ENCODE measurements at places on chromosomes 7 and 10.
A peak's percentile ranks its signal among the peaks of the same experiment; 100 is the strongest.

DNA sequence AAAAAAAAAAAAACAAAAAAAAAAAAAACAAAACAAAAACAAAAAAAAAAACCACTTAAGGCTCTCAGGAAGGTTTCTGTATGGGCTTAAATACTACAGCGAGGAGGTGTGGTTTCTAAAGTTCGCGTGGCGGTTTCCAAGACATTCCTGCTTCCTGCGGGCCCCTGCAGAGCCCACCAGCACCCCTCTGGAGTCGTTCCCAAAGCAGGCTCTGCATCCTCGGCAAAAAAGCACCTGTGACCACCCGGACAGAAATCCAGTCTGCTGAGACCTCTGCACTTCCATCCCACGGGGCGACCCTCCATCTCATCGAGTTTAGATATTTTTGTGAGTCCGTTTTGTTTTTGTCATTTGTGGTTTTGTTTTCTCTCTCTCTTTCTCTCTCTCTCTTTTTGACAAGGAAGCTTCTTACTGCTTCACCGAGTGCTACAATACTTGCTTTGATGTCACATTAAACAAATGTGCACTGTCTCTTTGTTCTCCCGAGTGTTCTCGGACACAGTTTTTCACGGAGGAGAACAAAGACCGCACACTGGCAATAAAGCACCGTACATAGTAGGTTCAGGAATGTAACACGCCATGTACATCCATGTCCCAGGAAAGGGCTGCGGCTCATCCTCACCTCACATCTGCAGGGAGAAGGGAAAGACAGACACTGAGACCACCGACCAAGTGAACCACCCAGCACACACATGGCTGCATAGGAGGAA lies 21.5 kb downstream of the PDGFA start:
- peak; percentile 5 for DNase-seq

DNA sequence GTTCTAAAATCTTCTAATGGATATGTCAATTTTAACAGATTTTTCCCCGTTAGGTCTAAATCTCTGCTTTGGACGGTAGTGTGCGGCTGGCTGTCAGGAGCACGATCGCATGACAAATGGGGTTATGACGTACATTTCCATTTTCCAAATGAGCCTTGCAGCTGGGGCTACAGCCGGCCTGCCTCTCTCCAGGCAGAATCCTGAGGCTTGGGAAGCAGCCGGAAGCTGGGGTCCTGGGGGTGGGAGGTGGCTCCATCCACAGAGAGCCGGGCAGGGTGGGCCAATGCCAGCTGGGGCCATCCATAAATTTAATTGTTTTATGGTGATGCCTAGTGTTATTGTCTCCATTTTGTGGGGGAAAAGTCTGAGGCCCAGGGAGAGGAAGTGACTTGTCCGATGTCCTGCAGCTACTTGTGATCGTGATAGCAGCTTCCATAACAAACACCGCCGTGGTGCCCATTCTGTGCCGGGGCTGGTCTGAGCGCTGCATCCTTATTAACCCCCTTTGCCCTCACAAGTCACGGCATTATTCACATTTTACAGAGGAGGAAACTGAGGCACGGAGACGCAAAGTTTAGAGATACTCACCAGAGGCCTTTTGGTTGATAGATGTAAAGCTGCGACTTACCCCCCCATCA lies 53.0 kb upstream of the EBF3 start:
- DNase-seq = no peak

GRCh38 chr7:135716677-135717238 lies 11.2 kb downstream of the SLC13A4 start:
- no peak for DNase-seq

DNA sequence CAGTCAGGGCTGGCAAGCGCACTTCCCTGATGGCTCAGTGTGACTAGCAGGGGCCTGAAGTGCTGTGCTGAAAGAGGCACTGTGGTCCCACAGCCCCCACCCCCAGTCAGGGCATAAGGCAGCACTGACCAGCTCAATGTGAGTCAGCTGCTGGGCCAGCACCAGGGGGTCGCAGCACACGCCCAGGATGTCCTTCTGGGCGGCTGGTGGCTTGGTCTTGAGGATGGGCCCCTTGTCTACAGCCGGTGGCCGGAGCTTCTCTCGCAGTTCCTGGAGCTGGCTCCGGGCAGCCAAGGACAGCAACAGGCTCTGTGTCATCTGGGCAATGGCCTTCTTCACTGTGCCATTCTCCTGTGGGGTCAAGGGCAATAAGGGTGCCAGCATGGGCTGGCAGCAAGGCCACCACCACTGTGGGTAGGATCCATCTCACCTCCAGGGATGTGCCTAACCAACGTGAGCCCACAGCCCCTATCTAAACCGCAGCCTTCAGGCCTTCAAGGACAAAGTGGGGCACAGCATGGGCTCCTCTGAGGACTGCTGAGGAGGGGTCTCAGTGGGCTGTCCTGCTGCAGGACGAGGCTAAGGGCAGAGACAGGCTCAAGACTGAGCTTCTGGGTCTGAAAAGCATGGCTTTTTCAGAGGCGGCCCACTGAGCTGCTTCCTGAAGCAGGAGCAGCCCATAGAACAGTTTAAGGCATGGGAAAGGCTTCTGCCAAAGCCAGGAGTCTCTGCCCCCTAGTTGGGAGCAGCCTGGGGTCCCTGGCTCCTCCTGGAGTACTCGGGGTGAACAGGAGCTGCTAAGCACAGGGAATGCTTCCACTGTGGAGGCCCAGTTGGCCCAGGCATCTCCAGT lies 62.5 kb downstream of the CSGALNACT2 start:
- no peak for DNase-seq

DNA sequence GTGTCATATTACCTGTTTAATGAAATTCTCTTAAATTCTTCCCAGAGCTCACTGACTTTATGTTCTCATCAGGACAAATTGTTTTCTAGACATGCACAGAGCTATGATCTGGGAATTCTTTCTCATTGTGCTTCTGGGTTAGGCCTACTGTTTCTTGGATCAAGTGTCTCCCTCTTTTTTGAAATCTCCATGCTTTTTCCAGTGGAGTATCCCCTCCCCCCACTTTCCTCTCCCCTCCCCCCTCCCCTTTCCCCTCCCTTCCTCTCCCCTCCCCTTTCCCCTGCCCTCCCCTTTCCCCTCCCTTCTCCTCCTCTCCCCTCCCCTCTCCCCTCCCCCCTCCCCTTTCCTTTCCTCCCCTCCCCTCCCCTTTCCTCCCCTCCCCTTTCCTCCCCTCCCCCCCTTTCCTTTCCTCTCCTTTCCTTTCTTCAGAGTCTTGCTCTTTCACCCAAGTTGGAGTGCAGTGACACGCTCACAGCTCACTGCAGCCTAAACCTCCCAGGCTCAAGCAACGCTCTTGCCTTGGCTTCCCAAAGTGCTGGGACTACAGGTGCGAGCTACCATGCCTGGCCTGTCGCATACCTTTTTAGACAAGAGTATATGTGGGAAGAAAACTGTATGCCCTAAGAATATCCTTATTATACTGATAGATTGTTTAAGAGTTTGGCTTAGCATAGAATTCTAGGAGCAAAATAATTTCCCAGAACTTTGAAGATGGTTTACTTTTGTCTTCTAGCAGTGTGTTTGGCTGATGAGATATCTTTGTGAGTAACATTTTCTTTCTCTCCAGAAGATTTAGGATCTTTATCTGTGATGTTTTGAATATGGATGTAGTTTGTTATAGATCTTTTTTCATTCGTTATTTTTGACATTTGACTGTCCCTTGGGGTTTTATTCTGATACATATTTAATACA lies 2.5 kb downstream of the DYNC2I1 start:
- no peak for DNase-seq
